ENCODE measurements at places on chromosomes 3 and 15.

DNA sequence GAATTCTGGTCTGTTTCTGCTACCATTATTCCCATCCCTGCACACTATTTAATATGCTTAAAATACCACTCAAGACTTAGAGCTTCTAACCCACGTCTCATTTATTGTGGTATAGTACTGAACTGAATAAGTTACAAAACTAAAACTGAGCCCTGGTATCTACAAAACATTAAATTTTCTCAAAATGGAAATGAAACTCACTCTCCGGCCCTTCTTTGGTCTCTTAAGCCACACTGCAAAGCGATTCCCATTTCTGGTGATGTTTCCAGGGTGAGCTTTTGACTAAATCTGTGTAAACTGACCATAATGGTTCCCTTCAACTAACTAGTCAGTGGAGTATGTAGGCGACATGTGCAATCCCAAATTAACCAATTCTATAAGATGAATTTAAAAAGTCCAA is 18.6 kb downstream of the KPNA4 start:
- DNase-seq = no peak

DNA sequence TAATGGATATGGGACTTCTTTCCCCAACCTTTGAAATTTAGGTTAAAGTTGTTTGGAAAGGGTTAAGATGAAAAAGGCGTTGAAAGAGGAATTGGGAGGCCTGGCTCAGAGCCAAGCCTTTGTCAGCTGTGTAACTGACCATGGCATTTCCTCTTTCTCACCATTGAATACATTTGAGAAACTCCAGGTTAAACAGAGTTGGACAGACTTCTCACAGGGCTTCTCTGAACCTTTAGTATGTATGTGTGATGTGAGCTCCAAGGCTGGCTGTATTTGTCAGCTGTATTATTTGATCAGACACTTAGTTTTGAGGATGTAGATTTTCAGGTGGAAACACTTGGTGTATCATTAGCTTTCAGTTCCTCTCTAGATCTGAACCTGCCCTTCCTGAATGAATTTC is 136.4 kb upstream of the GOLGA6L4 start:
- DNase-seq = no peak

- no peak for DNase-seq
These were observed 225.8 kb upstream of the ICE2 start for GRCh38 chr15:60704717-60705116.

- no peak for DNase-seq
These were observed 193.2 kb upstream of the ZNF385D start for GRCh38 chr3:21944251-21944650.

DNA sequence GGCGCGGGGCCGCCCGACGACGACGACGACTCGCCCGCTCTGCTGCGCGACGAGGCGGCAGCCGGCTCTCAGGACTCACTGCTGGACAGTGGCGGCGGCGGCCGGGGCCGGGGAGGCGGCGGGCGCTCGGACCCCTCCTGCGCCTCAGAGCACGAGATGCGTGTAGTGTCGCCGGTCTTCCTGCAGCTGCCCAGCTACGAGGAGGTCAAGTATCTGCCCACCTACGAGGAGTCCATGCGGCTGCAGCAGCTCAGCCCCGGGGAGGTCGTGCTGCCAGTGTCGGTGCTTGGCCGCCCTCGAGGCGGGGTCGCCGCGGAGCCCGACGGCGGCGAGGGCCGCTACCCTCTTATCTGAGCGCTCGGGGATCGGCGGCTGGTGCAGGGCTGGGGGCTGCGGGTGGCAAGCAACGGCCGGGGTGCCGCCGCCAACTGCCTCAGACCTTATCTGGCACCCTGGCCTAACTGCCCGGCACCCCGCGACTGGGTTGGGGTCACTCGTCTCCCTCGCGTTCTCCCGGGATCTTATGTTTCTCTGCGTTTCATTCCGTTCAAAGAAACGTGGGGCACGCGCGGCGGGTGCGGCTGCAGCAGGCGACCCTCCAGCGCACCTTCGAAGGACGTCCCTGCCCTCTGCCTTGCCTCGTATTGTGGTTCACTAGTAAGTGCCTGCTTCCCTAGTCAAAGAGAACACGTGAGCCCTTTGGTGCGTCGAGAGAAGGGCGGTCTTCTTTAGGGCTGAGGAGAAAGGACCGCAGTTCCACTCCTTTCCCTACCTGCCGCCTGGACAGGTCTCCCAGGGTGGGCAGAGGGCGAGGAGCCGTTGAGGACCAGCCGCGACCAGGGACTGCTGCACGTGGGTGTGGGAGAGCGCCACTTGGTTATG is 1.0 kb downstream of the C3orf80 start:
- peak; percentile 30 for DNase-seq

DNA sequence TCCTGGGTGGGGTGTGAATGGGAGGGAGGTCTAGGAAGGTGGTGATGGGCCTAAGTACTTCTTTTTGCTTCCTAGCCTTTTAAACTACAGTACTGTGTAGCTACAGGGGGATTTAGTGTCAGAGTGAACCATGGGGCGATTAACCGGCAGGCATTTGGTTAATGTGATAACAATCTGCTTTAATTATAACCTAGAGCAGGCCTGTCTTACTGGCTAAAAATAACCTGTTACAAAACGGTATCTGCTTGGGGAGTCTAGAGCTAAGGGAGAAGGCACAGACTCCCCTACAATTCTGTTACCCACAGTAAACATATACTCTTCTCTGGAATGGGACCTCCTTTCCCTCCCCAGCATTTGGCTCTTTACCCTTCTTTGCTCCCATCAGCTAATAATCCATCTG is 85.4 kb downstream of the RBPMS2 start:
- DNase-seq = no peak

DNA sequence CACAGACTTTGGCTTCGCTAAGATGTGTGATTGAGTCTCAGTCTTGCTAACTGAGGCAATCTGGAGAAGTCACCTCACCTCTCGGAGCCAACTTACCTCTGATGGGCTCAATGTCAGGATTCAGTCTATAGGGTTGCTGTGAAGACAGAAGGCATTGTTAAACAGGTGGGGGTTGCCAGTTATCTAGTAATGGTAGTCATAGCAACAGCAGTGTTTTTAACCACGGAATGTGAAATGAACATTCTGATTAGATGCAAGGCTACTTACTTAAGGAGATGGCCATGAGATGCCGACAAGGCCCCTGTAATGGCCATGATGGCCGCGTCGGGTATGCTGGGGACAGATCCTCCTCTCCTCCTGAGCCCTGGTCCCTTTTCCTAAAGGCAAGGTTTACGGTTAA is 243.1 kb downstream of the GABRG3 start:
- no peak for DNase-seq

GRCh38 chr3:4395448-4395847 is 71.6 kb downstream of the SUMF1 start:
- no peak for DNase-seq

GRCh38 chr3:44962621-44963393 is 13.2 kb downstream of the ZDHHC3 start:
- DNase-seq = no peak

- no peak for DNase-seq
These were observed 28.7 kb upstream of the ALPK3 start for GRCh38 chr15:84788500-84788899.

GRCh38 chr15:39925112-39925842 is 5.2 kb upstream of the GPR176 start:
- no peak for DNase-seq

GRCh38 chr3:38141952-38142273 is 3.5 kb downstream of the MYD88 start:
- no peak for DNase-seq

- no peak for DNase-seq
These were observed 30.3 kb upstream of the CMC1 start for GRCh38 chr3:28210968-28211713.

DNA sequence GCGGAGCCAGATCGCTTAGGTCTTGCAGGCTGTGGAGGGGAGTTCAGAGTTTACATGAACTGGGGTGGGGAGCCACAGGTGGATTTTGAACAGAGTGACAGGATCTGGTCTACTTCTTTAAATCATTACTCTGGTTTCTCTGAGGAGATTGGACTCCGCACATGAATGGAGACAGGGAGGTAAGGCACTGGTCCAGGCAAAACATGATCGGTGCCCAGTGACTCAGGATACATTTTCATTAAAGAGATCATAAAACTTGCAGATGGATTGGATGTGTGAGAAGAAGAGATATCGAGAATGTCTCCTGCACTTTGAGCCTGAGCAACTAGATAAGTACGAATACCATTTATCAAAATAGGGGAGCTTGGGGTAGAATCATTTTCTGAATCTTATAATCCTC is 61.8 kb upstream of the CMSS1 start:
- DNase-seq = no peak

GRCh38 chr3:43014956-43015355 is 35.8 kb downstream of the GASK1A start:
- DNase-seq = no peak

GRCh38 chr15:65133548-65134200 is at the start of gene PDCD7:
PDCD7 (minus strand) TSS chr15:65133808; CDS start chr15:65133781, 27 bp downstream.
- DNase-seq = peak; percentile 82

DNA sequence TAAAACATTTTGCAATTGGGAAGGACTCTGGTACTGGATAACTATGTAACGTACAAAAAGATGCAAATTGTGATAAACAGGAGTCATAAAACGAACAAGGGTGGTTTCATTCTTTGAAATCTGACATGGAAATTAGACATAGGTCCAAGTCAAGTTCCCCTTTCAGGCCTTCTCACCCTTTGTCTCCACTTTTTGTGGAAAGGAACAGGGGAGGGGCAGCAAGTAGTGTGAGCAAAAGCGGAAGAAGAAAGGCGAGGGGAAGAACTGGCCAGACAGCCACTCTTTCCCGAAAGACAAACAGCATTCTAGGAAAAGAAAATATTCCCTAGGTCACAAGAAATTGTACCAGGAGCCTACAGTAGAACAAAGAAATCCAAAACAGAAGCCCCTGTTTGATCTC is 52.6 kb downstream of the MCF2L2 start:
- DNase-seq = no peak

DNA sequence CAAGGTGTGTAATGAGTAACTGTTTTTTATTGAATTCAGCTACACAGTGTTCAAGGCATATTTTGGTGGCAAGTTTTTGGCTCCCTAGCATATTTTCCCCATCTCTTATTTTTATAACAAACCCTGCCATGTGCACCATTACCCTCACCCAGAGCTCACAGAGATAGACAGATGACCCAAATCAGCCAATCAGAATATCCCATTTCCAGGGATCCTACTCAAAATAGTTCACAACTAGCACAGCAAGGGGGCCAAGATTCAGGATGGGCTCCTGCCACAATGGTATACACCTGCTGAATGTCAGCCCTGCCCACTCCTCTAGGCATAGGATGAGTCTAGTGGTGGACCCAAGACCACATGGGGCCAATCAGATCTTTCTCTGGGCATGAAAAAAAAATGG is 78.8 kb upstream of the SETMAR start:
- no peak for DNase-seq

DNA sequence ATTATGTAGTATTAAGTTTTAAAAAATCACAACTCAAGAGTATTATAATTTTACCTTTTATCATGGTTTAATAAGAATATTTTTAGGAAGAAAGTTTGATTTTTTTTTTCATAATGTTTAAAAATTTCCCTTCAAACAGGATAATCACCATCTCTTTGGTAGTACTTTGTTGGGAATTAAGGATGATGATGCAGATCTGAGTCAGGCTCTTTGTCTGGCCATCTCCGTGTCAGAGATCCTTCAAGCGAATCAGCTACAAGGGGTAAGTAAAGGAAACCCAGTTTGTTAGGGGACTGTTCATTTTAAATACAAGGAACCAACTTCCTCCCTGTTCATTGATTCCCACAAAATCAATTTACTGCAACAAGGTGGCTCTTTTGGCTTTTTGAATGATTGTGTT is 36.8 kb upstream of the NIT2 start:
- no peak for DNase-seq

DNA sequence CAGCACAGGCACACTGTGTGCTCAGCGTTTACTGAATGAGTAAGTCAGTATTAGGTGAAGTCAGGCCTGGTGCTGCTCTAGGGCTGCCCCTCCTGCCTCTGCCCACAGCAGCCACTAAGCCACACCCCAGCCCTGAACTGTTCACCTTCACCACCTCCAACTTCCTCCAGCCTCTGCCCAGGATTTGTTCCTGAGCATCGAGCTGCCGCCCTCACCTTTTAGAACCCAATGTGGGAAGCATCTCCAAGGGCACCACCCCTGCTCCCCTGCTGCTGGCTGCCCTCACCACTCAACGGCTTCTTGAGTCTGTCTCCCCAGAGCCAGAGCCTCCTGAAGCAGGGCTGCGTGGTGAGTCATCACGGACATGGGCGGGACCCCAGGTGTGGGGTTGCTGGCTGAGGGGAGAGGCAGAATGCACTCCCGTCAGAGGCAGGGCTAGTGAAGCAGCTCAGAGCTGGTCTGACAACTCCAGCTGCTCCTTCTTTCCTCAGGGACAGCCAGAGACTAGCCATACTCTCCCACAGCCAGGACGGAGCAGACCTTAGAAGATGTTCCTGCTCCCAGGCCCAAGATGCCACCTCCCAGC is 5.8 kb downstream of the HYAL2 start:
- no peak for DNase-seq

DNA sequence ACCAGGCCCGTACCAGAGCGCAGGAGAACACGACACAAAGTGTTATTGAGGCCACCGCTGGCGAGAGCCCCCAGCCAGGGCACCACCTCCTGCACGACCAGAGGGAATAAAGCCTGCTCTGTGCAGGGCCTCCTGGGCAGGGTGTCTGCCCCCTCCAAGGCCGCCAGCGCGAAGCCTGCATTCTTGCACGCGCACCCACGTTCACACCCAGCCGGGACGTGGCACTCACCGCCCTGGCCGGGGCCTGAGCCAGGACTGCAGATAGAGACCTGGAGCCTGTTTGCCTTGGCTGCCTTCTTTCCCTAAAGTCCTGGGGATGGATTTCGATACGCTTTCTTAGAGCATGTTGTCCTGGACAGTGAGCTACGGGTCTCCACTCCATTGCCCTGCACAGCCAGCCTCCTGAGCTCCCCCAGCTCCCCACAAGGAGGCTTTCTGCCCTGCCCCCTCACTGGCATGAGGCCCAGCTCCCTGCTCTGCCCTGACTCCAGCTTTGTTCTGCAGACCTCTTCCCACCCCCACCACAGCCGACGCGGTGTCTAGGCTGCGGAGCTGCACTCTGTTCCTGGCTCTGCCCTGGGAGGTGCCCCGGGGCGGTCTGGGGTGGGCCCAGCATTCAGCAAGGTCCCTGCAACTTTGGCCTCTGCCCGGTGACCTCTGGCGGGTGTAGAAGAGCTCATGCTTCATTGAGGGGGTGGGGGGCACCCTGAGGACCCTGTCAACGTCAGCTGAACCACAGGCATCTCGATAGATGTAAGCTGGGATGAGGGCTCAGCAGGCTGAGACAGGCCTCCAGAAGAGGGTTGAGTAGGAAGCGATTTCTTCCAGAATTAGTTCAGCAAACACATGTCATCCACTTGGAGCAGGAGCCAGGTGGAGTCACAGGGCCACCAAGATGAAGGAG is 145.0 kb downstream of the LRRK1 start:
- no peak for DNase-seq

- no peak for DNase-seq
These were observed 123.2 kb upstream of the UBE2E2 start for GRCh38 chr3:23079976-23080375.

GRCh38 chr15:70379134-70379533 is 281.4 kb upstream of the TLE3 start:
- no peak for DNase-seq

Data from NCI-H1092 treated with DMSO at 0.1 percent for 48 hours (cell line).